ENCODE measurements at places on chromosomes 2 and 18.

GRCh38 chr2:220078439-220078838 lies 451.0 kb downstream of the SLC4A3 start:
- no peak for DNase-seq

DNA sequence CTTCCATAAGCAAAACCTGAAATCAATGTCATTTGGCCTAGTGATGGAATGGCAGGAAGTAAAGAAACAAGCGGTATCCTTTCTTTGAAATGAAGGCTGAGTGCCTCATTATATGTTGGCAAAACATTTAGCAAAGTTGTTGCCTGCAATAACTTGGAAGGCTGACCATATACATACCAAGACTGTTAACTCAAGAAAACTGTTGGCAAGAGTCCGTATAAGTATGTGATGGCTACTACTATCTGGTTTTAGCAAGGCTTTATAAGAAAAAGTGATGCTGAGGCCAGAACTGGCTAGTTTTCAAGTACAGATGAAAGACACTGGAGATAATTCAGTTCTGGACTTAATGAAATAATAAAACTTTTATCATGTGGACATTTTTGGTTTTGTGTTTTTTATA lies 356.2 kb downstream of the ZNF521 start:
- DNase-seq: no peak

DNA sequence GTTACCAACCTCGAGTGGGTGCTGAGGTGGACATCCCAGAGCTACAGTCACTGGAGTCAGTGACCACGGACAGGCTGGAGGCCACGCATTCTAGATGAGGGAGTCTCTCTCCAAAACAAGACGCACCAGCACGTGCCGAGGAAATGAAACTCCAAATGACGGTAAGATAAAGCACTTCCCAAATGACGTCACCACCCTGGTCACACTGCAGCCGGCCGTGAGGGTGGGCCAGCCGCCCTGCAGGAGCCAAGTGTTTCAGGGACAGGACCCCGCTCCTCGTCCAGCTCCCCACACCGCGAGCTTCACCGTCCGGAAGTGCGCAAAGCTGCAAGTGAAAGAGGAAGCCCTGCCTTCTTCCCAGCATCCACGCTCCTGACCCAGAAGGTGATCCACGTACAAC lies 99.4 kb downstream of the ZNF516 start:
- no peak for DNase-seq

GRCh38 chr2:239044336-239044735 lies 196.5 kb downstream of the TWIST2 start:
- DNase-seq: no peak

- no peak for DNase-seq
Measured at GRCh38 chr2:49788300-49788699, 634.0 kb upstream of the FSHR start.

DNA sequence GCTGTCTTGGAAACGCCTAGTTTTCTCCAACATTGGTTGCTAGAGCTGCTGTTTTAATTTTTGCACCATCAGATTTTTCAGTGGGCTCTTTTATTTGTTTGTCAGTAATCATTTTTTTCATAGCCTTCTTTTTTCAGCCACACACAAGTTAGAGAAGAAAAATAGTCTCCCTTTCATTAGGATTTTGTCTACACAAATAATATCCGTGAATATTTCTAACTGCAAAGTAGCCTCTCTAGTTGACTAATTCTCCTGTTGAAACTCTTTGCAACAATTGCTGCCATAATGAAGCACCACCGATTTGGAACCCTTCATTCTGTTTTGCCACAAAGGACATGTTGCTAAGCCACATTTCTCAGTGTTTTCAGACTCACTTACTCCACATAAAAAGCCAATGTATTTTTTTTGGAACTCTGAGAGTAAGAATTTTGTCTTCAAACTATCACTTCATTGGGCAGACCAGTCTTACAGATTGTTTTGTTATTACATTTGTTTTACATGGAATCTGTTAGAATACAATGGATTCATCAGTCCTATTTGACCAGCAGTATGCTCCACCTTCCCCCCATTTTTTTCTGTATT lies 9.6 kb downstream of the KCNJ3 start:
- no peak for DNase-seq

GRCh38 chr2:177338177-177338721 lies 54.3 kb upstream of the AGPS start:
- no peak for DNase-seq

GRCh38 chr2:12169721-12170120 lies 423.3 kb downstream of the LPIN1 start:
- DNase-seq: no peak

DNA sequence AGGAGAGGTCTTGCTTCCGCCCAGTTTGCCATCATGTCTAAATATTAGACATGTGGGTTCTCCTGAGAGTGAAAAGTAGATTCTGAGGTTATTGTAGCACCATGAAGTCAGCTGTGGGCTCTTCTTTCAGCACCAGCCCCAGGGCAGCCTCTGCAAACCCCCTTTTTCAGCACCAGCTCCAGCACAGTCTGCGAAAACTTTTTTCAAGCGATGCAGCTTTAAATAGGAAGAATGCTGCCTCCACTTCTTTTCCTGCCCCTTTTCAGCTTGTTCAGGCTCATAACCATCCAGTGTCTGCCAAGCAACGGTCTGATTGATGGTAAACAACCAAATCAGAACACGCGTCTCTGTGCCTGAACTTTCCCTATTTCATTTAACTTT lies at the start of gene COL5A2:
TSS of gene COL5A2 (minus strand) at position 192 of the 381 bp plus-strand sequence. CDS start at position 35, 157 bp downstream.
- DNase-seq: no peak

GRCh38 chr2:73020306-73020656 lies 51.2 kb downstream of the SFXN5 start:
- no peak for DNase-seq

- no peak for DNase-seq
Measured at GRCh38 chr2:46943881-46944798, 28.5 kb upstream of the MCFD2 start.

DNA sequence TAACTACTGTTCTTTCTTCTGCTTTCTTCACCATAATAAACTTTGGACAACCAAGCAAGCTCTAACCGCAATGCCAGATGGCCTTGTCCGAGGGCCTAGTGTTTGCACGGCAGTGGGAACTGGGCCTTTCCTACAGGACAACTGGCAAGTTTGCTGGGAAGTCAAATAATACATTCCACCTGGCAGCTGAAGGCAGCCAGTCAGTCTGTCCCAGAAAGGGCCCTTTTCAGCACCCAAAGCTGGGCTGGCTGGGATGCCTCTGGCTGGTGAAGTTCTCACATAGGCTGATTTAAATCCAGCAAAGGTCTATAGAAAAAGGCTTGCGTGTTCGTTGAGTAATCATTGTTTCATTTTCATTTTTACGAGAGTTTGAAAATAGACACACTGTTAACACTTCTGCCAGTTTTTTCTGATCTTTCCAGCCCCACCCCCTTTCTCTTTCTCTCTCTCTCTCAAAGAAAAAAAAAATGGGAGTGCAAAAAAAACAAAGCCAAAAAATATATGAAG lies 110.0 kb upstream of the EPAS1 start:
- DNase-seq: peak; percentile 31

DNA sequence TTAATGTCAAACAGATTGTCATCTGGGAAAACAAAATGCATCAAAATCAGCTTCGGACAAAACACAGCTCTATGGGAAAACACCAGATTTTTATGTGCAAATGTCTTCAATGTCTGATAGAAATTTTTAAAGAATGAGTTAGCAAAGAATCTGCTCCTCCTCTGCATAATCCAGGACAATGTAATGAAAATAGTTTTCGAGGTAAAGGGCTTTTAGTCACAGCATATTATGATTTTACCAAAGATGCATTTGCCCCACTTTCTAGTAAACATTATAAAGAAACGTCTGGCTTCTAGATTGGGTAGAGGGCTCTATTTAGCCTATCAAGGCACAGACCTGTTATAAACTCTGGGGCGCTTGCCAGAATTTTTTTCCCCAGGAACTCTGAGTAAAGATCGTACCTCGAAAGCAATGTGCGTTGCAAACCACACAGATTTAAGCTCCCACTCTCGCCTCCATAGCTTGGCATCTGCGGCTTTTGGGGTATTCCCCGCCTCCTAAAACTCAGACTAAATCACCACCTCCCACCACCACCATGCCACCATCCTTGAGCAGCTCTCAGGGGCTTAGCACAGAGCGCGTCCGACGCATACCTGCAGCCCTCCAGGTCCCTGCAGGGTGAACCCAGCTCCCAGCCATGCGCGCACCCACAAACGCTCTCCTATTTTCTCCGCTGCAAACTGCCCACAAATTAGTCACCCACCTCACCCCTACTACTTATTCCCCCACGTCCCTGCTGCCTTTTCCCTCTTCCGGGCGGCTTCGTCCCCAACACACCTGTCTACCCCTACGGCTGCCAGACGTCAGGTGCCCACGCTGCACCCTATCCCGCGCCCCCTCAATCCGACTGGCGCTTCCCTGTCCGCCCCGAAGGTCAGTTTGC lies 829 bp downstream of the ACVR1C start:
- DNase-seq: no peak

DNA sequence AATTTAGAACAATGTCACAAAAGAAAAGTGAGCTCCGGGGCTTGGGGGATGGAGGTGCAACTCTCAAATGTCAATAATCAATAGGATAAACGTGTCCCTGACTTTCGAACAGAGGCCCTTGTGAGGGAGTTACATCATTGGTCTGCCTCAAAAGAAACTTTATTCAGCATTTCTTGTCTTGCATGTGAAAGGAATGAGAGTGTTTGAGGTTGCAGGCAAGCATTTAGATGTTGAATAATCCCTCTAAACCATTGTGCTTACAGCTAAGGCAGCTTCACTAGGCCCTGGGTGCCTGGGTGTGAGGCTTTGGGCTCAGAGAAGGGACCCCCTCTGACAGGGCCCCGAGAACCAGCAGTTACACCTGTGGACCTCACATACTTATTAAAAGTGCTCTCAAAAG lies 28.6 kb upstream of the FHL2 start:
- DNase-seq: no peak

DNA sequence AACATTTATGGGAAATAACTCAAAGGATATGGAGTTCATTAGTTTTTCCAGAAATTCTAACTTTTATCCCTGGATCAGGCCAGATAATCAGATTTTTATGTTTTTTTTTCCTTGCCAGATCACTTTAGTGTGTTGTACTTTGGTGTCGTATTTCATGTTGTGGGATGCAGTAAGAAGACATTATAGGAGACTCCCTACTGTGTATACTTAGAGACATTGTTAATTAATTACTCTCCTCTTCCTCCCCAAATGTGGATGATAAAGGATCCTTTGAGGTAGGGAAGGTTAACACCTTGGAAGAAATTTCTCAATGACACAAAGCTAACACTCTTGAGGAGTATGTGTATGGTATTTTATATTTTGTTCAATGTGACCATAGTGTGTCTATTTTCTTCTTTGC lies 120.5 kb downstream of the LYPD6B start:
- no peak for DNase-seq

DNA sequence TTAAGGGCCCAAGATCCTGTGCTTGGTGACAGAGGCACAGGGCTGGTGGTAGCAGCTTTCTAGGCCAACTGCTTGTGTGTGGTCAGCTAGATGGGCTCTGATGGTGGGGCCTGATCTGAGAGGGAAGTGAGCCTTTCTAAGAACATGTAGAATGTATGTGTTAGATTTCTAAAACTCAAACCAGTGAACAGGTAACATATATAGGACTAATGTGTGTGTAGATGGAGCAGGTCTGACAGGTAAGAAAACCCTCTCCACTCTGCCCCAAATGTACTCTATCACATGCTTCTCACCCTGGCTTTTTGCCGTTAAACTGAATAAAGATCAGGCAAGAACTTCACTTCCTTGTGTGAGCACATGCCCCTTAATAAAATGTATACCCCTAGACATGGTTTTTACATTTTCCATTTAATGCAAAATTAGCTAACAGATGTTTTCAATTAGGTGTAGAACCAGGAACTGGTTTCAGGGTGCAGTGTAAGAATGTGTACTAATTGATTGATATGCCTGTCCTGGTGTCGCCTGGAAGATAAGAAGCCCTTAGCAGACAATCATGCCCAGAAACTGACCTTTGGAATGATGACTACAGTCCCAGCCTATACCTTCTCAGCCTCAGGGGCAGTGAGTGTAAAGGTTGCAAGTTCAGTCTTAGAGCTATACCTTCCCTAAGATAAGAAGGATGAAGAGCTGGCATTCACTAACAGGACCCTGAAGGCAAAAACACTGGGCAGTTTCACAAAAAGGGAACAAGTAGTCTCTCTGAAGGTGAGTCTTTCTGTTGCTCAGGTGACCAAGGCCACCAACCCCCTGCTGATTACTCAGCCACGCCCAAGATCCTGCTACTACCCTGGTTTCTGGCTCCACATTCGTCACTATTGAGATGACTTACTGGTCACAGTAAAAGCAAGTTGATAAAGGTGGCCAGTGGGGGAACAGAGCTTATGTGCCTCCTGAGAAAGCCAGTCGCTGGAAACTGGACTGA lies 71.2 kb downstream of the SPATS2L start:
- DNase-seq: no peak

GRCh38 chr2:29309090-29310029 lies 194.1 kb downstream of the CLIP4 start:
- no peak for DNase-seq

DNA sequence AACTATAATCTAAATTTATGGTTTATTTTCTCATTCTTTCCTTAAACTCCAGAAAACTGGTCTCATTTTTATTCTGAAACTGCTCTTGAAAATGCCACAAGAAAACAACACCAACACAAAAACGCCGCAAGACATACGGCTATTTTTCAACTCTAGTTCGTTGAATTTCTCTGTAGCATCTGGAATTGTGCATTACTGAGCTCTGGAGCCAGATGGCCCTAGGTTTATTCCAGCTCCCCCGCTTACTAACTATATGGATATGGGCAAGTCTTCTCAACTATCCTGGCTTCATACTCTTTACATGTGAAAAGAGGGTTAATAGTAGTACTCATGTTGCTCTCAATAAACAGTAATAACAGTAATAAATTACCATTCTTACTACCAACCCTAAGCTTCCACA lies 19.9 kb downstream of the FAM98A start:
- DNase-seq: no peak

DNA sequence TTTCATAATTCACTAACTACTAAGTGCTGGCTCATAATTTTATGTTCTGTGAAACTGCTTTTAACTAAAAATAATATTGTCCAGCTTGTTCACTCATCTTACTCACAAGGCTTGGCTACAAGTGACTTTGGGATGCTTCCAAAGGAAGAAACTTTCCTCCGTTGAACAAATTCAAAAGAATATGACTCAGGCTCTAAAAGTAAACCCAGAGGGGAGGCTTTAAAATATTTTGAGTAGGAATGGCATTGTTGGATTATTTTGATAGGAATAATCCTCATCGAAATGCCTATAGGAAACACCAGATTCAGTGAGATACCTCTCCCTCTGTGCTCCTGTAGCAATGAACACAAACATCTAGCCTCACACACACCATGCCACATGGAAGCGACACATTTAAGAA lies 25.2 kb upstream of the TLK1 start:
- no peak for DNase-seq
